ENCODE measurements at places on chromosomes 2 and 18. TPM values are rescaled to one million over a fixed set of nuclear protein-coding genes. Genes with fewer than 3 reads are reported as not detected.

The AGXT gene
- not detected for total RNA-seq

The C18orf63 gene
- not detected for total RNA-seq

The CROCC2 gene
- not detected for total RNA-seq

The NR4A2 gene
- total RNA-seq = 5.9 TPM

The GPR35 gene
- 0.33 TPM for total RNA-seq

The VIL1 gene
- 15.3 TPM for total RNA-seq

The CAPN14 gene
- not detected for total RNA-seq

The SERPINB7 gene
- total RNA-seq = not detected

The UGT1A4 gene
- total RNA-seq = not detected

The CCDC141 gene
- total RNA-seq = 13.7 TPM

The TANC1 gene
- 23.1 TPM for total RNA-seq

The ADD2 gene
- 7.6 TPM for total RNA-seq
